ENCODE measurements at places on chromosomes 3 and 15.

DNA sequence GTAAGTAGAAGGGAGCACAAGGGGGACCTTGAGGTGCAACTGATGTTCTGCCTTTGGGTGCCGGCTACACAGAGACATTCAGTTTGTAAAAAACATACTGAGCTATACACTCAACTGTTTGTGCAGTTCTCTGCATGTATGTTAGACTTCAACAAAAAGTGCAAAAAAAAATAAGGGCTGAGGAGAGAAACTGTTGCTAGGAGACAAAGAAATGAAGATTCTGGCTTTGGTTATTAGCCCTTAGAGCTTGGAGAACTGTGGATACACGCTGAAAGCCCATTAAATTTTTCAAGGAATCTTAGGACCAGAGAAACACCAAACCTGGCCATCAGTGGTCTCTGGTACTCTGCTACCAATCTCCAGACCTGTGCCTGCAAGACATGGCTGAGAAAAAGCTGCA is 207.6 kb upstream of the NSMCE3 start:
- no peak for DNase-seq

DNA sequence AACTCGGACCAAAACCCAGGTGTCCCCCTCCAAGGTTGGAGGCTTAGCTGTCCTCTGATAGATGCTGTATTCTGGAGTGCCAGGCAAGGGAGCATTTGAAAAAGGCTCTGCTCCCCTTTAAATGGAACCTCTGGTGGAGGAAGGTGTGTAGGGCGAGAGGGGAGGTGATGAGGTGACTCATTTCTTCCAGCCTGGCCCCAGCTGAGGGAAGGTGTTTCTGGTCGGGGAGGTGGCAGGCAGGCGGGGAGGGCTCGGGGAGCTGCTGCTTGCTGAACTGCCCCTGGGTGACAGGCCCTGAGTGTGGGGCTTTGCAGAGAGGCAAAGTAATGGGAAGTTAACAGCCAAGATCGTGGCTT is 18.8 kb downstream of the PSTPIP1 start:
- DNase-seq, result no peak

GRCh38 chr3:177553012-177553411 is 355.7 kb upstream of the TBL1XR1 start:
- DNase-seq, result no peak

GRCh38 chr3:43378066-43378935 is 92.0 kb downstream of the SNRK start:
- no peak for DNase-seq

- DNase-seq, result no peak
Observed at GRCh38 chr3:5411786-5412185, 224.3 kb downstream of the EDEM1 start.

- no peak for DNase-seq
Observed at GRCh38 chr3:177287231-177287630, 89.9 kb upstream of the TBL1XR1 start.

GRCh38 chr15:48393645-48394506 is 62.6 kb downstream of the DUT start:
- peak; percentile 83 for DNase-seq

- DNase-seq, result no peak
Observed at GRCh38 chr3:37580237-37580636, 281.4 kb upstream of the CTDSPL start.

GRCh38 chr3:141690431-141691072 is 47.5 kb upstream of the RNF7 start:
- no peak for DNase-seq

- DNase-seq, result peak; percentile 56
Observed at GRCh38 chr15:38555686-38556334, 8.8 kb downstream of the RASGRP1 start.

- DNase-seq, result no peak
Observed at GRCh38 chr3:172751175-172751704, 714 bp downstream of the ECT2 start.

GRCh38 chr15:40103864-40104271 is 4.8 kb downstream of the BMF start:
- no peak for DNase-seq

GRCh38 chr3:37050282-37050681 is 57.0 kb downstream of the MLH1 start:
- DNase-seq, result no peak

DNA sequence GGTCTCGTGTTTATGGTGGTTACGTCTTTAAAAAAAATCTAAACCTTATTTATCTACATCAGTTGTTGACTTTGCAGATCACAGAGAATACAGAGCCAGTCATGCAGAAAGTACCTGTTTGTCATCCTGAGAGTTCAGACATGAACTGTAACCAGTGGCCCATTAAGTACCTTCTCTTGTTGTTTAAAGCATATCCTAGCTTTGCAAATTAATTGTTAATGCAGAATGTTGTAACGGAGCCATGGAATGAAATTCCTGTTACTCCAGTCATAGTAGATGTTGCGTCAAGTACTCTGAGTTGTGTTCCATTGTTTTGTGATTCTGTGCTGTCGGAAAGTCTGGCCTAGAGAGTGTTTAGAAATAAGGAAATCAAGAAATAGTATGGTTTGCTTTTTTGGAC is 205.2 kb downstream of the RBMS3 start:
- DNase-seq, result no peak

DNA sequence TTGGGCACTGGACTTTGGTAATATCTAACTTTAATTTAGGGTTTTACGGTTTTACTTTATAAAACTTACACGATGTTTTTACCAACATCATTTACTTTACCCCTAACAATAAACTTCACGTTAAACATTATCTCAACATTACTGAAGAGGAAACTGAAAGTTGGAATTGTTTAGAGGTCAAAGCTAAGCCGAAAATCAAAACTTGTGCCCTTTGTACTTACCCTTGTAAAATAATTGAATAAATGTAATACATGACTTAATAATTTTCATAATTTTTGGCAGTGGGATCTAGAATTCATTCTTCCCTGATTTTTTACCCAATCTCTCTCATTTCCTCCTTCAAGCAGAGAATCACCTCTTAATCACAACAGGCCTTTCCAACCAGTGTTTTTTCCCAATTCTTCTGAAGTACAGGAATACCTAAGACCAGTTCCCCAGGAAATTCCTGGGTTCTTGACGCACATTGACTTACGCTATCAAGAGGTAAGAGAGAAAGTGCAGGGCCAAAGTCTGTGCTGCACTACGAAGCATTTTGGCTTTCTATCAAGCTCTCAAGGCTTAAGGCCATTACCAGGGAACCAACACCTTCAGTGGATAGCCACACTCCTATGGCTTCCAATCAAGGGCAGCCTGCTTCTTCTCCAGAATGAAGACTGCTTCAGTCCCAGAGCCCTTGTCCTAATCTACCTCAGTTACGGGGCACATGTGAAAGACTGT is 11.9 kb upstream of the SEMA6D start:
- no peak for DNase-seq

- DNase-seq, result no peak
Observed at GRCh38 chr15:40290918-40291574, 8.2 kb upstream of the ANKRD63 start.

DNA sequence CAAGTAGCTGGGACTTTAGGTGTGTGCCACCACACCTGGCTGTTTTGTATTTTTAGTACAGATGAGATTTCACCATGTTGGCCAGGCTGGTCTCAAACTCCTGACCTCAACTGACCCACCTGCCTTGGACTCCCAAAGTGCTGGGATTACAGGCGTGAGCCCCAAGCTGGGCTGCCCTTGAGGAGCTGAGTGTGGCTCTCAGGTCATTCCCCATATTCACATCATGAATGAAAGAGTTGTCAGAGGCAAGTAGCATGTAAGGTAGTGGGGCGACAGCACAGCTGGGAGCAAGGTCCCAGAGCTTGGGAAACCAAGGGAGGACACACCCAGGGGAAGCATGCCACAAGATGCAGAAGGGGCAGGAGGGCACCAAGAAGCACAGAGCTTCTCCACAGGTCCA is 4.9 kb downstream of the CCDC71 start:
- no peak for DNase-seq

DNA sequence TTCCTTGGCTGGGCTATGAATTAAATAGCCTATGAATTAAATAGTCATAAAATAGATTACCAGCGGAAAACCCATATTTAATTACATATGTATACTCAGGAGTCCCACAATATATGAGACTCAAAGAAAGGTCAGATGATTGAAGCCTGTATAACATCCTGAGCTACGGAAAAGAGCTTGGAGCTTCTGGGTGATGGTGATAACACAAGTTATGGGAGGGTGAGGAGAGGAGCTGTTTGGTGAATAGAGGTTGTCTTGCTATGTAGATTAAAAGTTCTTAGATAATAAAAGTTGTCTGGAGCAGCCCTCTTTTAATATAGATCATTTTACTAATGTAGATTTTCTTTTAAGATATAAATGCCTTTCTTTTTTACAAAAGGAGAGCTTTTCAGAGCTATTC is 1.8 kb downstream of the PML start:
- DNase-seq, result no peak

Measured in DMS 273 treated with DMSO at 0.1 percent for 48 hours (cell line).